ENCODE measurements at places on chromosomes 2 and 18.

GRCh38 chr2:202105025-202105424 lies 32.0 kb downstream of the KIAA2012 start:
- no peak for DNase-seq

DNA sequence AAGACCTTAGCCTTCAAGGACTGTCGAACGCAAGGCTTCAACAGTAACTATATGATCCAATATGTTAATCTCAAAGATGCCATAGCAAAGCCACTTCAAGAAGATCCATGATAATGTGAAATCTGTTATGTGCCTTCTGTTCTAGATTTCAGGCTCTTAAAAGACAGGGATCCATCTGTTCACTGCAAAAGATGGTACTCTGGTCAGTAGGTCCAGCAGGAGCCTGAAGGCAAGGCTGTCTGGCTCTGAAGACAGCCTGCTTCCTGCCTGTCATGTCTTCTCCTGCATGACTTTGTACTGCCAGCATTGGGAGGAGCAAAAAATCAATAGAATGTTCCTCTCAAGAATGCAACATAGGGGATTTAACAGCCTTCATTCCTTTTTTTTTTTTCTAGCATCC lies 270.8 kb upstream of the PARD3B start:
- DNase-seq: no peak

DNA sequence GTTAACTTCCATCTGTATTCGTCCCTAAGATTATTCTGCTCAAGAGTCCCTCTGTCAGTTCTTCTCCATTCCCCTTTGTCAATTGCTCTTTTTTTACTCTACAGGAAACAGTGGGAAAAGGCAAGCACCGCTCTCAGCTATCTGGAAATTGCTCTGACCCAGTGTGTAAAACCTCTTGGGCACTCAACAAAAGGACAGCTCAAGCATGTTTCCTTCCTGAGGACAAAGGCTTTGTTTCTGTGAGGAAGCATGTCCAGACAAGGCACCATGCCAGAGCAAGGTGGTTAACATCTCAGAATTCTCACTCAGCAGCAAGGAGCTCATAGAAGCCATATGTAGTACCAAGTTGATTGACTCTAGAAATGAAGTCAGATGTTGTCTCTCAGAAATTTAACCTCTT lies 735.6 kb downstream of the TSN start:
- no peak for DNase-seq

DNA sequence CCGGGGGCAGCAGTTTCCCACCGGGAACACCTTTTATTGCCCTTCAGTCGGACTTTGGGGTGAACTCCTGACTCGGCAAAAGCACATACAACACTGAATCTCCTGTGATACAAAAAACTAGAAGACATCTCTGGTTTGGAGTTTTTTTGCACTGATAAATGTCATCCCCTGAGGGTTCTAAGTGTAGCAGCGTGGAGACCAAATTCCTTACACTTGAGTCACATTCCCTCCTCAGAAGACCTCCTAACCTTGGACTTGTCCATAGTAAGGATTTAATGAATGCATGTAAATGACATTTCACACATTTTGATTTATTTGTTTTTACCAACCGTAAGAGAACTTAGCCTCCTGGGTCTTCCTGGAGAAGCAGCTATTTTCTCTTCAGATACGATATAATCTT lies 54.0 kb upstream of the GPR45 start:
- no peak for DNase-seq

- no peak for DNase-seq
These were observed 50.4 kb downstream of the C1QL2 start for GRCh38 chr2:119108186-119108585.

DNA sequence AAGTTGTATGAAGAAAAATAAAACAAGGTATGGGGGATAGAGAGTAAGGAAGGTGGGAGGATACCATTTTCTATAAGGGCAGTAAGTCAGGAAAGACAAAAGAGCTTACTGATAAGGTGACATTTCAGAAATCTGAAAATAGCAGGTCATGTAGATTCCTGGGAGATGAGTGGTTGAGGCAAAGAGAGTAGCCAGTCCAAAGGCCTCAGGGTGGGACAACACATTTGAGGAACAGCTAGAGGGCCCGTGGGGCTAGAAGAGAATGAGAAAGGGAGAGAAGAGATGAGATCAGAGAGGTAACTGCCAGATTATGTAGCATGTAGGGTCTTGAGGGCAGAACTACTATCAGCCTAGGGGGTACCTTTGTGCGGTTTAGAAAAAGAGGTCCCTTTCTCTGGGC lies 2.9 kb downstream of the CLHC1 start:
- no peak for DNase-seq

DNA sequence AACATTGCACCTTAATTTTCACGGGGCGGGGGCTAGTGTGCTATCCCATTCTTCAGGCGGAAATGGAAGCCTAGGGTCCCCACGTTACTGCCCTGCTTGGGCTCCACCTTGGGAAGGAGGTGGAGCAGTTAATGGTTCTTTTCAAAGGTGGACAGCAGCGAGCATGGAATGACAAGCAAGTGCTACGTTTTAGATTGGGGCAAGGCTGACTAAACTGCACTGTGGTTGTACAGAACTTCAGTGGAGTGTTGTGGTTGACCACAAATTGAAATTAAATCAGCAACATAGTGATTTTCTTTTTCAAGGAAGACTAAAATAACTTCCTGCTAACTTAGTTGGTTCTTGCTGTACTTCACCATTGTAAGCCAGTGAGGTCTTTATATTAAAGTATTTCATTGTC lies 47.0 kb downstream of the CHRNA1 start:
- no peak for DNase-seq

- no peak for DNase-seq
These were observed 498.7 kb downstream of the BCL11A start for GRCh38 chr2:60054571-60055340.

GRCh38 chr18:34801774-34802173 lies 91.7 kb downstream of the DTNA start:
- no peak for DNase-seq

DNA sequence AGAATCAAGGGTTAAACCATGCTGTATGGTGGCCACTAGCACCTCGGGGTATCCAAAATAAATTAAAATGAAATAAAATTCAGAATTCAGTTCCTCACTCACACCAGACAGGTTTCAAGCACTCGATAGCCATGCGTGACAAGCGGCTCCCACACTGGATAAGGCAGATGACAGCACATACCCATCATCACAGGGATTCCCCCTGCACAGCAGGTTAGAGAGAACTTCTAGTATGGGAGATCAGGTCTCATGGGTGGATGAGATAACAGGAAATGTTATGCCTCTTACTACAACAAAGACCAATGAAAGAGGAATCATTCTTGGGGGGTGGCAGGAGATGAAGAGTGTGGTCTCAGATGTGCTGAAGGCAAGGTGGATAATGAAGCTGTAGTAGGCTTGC lies 121.9 kb upstream of the ACAA2 start:
- no peak for DNase-seq

DNA sequence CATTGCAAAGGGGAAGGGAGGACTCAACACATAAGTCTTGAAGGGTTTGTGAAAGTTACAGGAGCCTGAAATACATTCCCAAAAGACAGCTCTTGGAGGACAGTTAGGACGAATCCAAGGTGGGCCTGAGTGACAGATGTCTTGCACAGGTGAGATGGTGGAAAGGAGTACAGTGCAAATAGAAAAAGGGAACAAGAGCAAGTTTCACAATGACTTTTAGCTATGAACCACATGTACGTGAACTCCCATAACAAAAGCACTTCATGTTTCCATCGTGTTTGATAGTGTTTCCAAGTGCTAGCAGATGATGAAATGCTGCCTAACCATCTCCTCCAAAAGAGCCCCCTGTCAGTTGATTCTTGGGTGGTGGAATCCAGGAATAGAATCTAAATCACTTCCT lies 1.8 kb downstream of the IL18RAP start:
- no peak for DNase-seq
